NCI-H524 (cell line): ENCODE measurements at places on chromosomes 7 and 10.

DNA sequence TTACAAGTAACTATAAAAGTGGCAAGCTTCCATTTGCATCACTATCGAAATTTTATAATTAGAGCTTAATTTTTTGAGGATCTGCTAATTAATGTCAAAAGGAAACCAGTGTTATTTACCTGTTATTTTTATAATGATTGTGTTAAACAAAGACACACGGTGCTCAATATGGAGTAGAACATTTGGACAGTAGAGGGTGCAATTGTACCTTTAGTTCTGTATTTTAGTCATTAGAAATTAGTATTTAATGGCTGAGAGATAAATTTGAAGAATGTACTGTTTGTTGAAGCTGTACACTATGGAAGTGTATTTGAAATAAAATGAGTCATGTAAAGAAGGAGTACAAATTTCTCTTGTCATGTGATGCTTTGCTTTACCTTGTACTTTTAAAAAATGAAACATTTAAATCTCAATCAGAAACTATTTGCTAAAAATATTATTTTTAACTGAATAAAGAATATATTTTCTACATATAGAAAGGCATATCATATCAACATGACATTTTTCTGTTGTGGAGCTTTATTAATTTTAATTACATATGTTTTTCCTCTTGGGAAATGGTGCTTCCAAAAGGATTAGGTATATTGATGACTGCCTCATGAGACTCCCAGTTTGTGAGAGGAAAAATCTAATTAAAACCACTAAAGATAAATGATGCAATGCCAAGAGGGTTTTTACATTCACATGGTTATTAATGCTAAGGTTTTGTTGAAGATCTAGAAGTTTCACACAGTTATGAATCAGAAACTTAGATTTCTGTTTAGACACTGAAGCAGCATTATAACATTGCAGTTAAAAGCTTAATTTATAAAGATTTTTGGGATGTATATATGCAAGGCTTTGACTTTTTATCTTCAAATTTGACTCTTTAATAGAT is 10.4 kb upstream of the PRKG1 start:
- no peak for DNase-seq

GRCh38 chr7:148598351-148598750 is 7.8 kb downstream of the C7orf33 start:
- no peak for DNase-seq

GRCh38 chr10:101903827-101904550 is 60.4 kb upstream of the KCNIP2 start:
- DNase-seq: peak; percentile 79

DNA sequence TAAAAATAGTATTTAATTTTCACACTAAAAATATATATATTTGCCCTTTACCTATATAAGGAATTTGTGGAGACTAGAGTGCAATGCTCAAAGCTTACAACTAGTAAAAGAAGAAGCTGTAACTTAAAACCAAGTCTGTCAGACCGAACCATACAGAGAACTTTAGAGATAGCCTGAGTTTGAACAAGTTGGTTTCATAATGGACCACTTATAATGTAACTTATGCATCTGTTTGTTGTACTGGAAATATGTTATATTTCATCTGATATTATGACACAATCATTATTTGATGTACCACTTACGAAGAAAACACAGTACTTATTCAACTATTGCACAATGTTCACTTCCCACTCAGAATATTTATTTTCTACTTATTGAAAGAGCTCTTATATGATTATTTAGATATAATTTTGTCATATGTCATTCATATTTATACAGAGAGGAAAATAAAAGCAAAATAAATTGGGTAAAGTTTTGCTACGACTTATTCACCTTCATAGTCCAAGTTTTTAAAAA is 462.8 kb downstream of the ATRNL1 start:
- DNase-seq: no peak

- DNase-seq: no peak
Observed at GRCh38 chr10:71598621-71599055, 120.9 kb downstream of the C10orf105 start.

GRCh38 chr10:87523731-87524130 is 19.0 kb downstream of the MINPP1 start:
- no peak for DNase-seq

GRCh38 chr10:90738885-90739284 is 119.0 kb downstream of the HTR7 start:
- DNase-seq: peak; percentile 48

DNA sequence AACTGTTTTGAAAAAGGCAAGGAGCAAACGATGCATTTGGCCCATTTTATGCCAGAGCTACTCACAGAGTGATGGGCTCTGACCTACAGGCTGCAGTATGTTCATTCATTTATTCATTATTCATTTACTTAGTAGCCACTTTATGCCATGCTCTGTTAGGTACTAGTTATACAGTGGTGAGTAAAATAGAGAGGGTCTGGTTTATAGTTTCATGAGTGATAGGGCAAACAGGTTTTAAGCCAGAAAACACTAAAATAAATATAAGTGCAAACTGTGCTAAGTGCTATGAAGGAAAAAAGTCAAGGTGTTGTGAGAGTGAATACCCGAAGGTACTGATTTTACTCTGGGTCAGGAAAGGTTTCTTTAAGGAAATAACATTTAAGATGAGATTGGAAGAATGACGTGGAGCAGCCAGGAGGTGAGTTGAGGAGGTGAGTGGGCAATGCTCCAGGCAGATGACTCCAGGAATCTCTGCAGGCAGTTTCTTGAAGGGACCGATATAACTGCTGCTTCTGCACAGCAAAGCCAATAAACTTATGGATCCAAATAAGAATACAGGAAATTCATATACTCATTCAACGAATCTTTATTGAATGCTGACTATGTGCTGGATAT is 56.9 kb upstream of the FAM133B start:
- no peak for DNase-seq

DNA sequence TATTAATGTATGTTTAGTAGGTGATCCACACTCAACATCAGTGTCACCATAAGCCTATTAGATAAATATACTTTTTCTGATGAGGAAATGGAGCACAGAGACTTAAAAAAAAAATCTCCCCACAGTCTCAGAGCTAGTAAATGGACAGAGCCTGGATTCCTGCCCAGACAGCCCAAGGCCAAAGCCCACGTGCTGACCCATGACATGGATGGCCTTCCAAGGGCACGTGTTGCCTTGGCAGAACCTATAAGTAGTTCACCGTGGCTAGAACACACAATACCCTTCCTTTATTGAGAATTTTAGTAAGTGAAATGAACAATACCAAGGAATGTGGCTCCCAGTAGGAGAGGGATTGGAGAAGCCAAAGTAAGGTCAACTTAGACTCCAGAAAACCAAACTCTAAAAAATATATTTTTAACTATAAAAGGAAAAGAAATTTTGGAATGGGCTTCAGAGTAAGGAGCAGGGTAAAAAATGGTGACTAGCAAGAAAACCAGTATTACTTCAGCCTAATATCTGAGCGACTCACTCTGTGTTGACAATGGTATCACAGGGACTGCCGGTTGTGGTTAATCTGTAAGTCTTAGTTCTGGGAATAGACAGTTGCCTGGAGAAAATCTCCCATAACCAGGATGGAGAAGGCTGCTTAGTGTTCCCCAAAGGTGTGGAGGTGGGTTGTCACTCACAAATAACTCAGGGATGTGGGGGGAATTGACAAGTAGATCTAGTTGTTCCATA is 223.0 kb downstream of the SORCS1 start:
- no peak for DNase-seq

DNA sequence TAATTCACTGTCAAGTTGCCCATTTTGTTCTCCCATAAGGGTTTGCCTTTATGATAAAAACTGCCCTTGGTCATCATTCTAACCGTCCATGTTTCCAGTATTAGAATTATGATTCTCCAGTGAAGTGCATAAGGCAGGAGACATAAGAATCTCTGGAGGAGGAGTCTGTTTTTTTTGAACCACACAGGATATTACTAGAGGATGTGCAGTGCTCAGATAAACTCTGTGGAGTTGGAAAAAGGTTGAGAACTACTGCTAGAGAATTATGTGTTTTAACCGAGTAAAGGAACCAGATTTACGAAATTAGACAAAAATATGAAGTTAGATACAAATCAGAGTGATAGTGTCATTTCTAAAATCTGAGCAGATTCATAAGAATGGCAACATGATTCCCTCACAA is 40.5 kb downstream of the MDFIC start:
- no peak for DNase-seq

DNA sequence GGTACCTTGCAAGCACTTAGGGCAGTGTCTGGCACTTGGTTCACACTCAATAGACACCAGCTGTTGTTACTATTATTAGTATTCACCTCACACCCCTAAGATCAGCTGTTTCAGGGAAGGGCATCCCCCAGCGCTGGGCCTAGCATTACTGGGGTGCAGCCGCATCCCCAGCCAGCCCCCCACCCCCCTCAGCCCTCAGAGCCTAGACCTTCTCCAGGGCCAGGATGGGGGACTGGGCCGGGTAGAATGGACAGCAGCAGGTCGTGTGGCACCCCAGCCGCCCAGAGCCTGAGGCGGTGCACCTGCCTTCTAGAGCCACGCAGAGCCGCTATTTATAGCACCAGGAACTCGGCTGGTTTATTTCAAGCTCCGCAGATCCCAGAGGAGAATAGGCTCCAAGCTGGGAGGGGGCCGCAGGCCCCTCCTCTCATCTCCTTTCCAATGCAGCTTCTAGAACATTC is 60.5 kb downstream of the GTF2IRD1 start:
- no peak for DNase-seq

GRCh38 chr10:69662901-69663300 is 32.9 kb downstream of the FAM241B start:
- no peak for DNase-seq

DNA sequence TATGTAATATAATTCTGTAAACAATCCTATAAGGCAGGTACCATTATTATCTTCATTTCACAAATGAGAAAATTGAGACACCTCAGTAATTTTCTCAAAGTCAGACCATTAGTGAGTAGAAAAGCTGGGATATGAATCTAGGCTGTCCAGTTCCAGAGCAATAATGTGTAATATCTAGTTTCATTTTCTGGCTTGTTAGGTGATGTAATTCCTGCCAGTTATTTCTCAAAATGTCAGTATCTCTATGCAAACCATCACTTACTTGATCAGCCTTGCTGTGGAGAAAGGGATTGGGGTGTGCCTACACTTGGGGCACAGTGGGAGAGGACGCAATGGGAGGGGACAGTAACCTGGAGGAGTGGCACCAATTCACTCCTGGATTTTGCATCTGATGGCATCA is 157.5 kb downstream of the LYZL1 start:
- no peak for DNase-seq

DNA sequence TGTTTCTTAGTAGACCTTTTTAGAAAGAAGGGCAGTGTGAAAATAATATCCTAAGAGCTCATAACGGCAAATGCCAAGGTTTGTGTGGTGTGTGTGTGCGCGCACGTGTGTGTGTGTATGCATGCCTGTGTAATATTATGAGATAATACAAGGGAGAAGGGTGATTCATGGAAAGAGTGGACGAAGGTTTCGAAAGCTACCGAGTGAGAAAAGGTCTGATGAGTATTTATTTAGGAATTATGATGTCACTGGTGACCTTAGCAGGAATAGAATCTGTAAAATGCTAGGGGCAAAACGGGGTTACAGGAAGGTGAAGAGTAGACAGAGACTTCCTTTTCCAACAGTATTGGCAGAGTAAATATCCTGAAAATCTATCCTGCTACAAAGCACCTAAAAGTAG is 107.3 kb downstream of the AHR start:
- DNase-seq: no peak

- DNase-seq: no peak
Observed at GRCh38 chr10:113097036-113097435, 147.0 kb downstream of the TCF7L2 start.

- no peak for DNase-seq
Observed at GRCh38 chr7:2825559-2826227, 18.4 kb downstream of the GNA12 start.
